ENCODE measurements at places on chromosomes 13 and 19. TPM values are rescaled to one million over a fixed set of nuclear protein-coding genes. Genes with fewer than 3 reads are reported as not detected.

The INAFM1 gene
- 19.2 TPM for total RNA-seq

DNA sequence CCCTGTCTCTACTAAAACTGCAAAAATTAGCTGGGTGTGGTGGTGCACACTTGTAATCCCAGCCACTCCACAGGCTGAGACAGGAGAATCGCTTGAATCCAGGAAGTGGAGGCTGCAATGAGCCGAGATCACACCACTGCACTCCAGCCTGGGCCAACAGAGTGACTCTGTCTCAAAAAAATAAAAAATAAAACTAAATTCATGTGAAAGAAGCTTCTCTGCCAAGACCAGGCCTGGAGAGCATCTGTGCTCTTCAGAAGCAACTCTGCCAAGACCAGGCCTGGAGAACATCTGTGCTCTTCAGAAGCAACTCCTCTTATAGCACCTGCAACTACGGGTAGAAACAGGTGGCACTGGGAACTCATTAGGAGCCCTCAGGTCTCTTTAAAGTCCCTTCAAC lies 37.7 kb downstream of the CRYL1 start:
- peaks cover 4% of the 10 kb centered on the region for H3K4me1 ChIP-seq
- H3K36me3 ChIP-seq = no peaks in the 10 kb centered on the region
- H3K27ac ChIP-seq = no peak overlapping the region
- DNase-seq = no peak

DNA sequence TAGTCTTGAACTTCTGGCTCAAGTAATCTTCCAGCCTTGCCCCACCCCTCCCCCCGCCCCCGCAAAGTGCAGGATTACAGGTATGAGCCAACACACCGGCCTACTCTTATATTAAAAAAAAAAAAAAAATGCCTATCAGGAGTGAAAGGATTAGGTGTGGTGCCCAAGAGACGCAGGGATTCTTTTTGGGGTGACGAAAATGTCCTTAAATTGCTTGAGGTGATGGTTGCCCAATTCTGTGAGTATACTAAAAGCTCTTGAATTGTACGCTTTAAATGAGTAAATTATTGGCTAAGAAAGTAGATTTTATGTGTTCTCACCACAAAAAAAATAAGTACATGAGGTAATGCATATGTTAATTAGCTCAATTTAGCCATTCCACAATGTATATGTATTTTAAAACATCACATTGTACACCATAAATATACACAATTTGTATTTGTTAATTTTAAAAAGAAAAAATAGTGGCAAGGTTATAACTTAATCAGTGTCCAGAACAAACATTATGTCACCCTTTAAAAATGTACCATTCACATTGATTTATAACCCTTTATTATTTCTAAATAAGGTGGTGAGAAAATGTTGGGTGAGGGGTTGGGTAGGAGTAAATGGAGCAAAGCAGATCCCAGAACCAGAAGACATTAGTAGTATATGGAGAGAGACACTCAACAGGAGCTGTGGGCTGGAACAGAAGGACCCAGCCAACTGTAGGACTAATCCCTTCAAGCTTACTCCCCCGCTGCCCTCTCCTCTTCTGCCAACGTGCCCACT lies 3.9 kb downstream of the IGSF23 start:
- H3K27ac ChIP-seq = no peak overlapping the region
- DNase-seq = no peak
- H3K4me1 ChIP-seq = no peaks in the 10 kb centered on the region
- no peaks in the 10 kb centered on the region for H3K36me3 ChIP-seq

DNA sequence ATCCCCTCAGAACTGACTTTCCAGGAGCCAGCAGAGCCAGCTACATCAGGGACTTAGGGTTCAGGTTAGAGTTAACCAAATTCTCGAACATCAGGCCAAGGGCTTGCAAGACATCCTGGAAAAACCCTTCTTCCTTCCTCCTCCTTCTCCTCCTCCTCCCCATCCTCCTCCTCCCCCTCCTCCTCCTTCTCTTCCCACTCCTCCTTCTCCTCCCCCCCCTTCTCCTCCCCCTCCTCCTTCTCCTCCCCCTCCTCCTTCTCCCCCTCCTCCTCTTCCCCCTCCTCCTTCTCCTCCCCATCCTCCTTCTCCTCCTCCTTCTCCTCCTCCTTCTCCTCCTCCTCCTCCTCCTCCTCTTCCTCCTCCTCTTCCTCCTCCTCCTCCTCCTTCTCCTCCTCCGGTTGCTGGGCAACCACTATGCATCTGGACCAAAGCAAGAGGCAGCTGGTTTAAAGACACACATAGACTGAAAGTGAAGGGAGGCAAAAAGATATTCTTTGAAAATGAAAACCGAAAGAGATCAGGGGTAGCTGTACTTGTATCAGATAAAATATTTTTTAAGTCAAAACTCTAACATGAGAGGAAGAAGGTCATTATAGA lies 5.9 kb upstream of the CCL25 start:
- no peaks in the 10 kb centered on the region for H3K36me3 ChIP-seq
- H3K27ac ChIP-seq = no peak overlapping the region
- no peaks in the 10 kb centered on the region for H3K4me1 ChIP-seq
- DNase-seq = no peak
- no peak overlapping the region for H3K4me3 ChIP-seq

- peak overlapping the region; percentile 53 for H3K4me3 ChIP-seq
- peak; percentile 66 for DNase-seq
- H3K36me3 ChIP-seq = peaks cover 31% of the 10 kb centered on the region
- peak overlapping the region; percentile 82 for H3K27ac ChIP-seq
- no peaks in the 10 kb centered on the region for H3K27me3 ChIP-seq
These were observed 690 bp upstream of the ARRDC2 start for GRCh38 chr19:18007044-18007916.

The CNFN gene
- not detected for total RNA-seq
